ENCODE measurements at places on chromosomes 12 and 14. TPM values are rescaled to one million over a fixed set of nuclear protein-coding genes. Genes with fewer than 3 reads are reported as not detected.

SIX6 gene
- total RNA-seq: not detected

PLEKHA5 gene
- total RNA-seq: 5.1 TPM

RND1 gene
- total RNA-seq: 4.3 TPM

HNRNPA1 gene
- total RNA-seq: 1,585 TPM

PLA2G1B gene
- total RNA-seq: not detected

VRTN gene
- not detected for total RNA-seq

CISTR gene
- total RNA-seq: not detected

RNASE3 gene
- total RNA-seq: not detected

SLC2A14 gene
- not detected for total RNA-seq

CD69 gene
- total RNA-seq: 0.16 TPM

SIX1 gene
- 6.2 TPM for total RNA-seq

SPIC gene
- not detected for total RNA-seq

DAO gene
- total RNA-seq: not detected

RD3L gene
- total RNA-seq: not detected

TAMALIN gene
- 0.65 TPM for total RNA-seq

EPYC gene
- total RNA-seq: not detected

ADCY4 gene
- total RNA-seq: not detected

LRP1-AS gene
- not detected for total RNA-seq

CEBPE gene
- not detected for total RNA-seq

OR4E2 gene
- not detected for total RNA-seq

TAS2R20 gene
- total RNA-seq: not detected

PSME1 gene
- 167 TPM for total RNA-seq

PPP1R3E gene
- 2.9 TPM for total RNA-seq

TEX52 gene
- not detected for total RNA-seq

ST8SIA1 gene
- total RNA-seq: not detected

RPS6KL1 gene
- 0.80 TPM for total RNA-seq

PPP4R4 gene
- total RNA-seq: 0.50 TPM

NDUFA12 gene
- 138 TPM for total RNA-seq

MYF6 gene
- total RNA-seq: not detected

MSI1 gene
- 1.4 TPM for total RNA-seq

FAM222A gene
- total RNA-seq: 5.1 TPM

MANSC1 gene
- 5.3 TPM for total RNA-seq

CDKN3 gene
- 79.0 TPM for total RNA-seq

NOS1 gene
- 0.61 TPM for total RNA-seq

SLC5A8 gene
- total RNA-seq: not detected

EML1 gene
- 36.5 TPM for total RNA-seq

FAIM2 gene
- total RNA-seq: not detected

ACOT4 gene
- 2.5 TPM for total RNA-seq

PRH2 gene
- not detected for total RNA-seq

CCDC60 gene
- total RNA-seq: not detected

KCNA1 gene
- not detected for total RNA-seq

COX8C gene
- not detected for total RNA-seq

DCN gene
- total RNA-seq: 0.09 TPM

SDR39U1 gene
- total RNA-seq: 46.3 TPM

P2RX2 gene
- total RNA-seq: not detected

KRT82 gene
- not detected for total RNA-seq

BMP4 gene
- 1.6 TPM for total RNA-seq

SLC24A4 gene
- 0.10 TPM for total RNA-seq

Measured in A549 treated with GW870086 at 1 μM for 4 hours (cell line).